ENCODE measurements at places on chromosomes 16 and 17.
A peak's percentile ranks its signal among the peaks of the same experiment; 100 is the strongest.

DNA sequence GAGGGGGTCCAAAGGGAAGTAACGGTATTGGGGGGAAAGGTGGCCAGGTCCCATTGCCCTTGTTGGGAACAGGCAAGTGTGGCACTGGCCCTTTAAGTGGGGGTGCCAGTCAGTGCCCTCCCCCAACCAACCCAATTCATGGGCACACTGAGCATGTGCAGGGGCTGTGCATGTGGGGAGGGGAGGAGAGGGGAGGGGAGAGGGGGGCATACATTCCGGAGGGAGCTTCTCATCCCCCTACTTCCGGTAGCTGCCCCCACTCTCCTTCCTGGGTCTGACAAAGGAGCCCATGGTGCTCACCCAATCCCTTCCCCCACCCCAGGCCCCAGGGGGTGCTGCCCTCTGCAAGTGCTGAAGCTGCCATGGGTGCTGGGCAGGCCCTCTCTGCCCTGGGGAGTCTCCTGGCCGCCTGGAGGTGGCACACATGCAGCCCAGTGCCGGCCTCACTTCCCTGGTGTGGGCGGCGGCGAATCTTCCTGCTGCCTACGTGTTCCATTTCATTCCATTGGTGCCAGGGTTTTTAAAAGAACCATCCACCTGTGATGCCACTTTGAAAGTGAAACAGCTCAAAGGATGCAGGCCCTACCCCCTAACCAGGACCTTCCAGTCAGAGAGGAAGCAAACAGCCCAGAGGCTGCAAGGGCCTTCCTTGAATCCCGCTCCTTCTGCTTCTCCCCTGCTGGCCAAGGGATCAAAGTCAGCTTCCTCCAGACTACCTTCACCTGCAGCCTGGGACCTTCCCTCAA, 11.0 kb downstream of the HEXIM2 start:
- ATAC-seq = peak; percentile 50

- ATAC-seq = peak; percentile 67
These were observed 21.3 kb downstream of the ZNF423 start for GRCh38 chr16:49834531-49835151.

- ATAC-seq = peak; percentile 33
These were observed 109.7 kb downstream of the TOX3 start for GRCh38 chr16:52437277-52437670.

DNA sequence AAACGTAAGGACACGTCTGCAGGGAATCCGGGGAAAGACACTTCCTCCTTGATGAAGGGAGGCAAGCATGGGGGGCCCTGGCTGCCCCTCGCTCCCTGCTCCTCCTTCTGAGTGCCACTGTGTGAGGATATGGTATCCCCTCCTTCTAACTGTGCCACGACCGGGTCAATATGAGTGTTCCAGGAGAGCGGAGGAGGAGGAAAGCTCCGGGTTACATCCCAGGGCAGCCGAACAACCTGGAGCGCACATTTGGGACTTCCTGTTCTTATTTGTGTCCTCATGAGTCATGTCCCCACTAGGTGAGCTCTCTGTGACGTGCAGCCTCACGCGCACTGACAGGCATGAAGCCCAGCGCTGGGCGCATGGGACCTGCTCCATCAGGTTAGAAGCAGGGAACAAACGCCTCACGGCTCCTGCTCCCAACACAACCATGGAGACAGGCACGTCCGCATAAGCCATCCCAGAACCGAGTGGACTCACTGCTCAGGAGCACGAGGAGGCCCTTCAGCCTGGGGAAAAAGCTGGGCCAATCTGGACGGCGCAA, 92.9 kb upstream of the DNAH17 start:
- ATAC-seq = no peak

DNA sequence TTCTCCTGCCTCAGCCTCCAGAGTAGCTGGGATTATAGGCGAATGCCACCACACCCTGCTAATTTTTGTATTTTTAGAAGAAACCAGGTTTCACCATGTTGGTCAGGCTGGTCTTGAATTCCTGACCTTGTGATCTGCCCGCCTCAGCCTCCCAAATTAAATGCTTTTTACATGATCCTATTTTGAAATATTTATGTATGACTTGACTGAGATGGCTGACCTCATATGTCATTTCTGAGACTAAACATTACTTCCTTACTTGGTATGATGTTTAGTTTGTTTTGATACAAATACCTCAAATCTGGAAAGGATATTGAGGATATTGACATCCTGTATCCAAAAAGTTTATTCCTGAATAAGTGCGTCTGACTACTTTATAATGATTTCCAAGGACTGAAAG, 11.9 kb downstream of the CALCOCO2 start:
- no peak for ATAC-seq

DNA sequence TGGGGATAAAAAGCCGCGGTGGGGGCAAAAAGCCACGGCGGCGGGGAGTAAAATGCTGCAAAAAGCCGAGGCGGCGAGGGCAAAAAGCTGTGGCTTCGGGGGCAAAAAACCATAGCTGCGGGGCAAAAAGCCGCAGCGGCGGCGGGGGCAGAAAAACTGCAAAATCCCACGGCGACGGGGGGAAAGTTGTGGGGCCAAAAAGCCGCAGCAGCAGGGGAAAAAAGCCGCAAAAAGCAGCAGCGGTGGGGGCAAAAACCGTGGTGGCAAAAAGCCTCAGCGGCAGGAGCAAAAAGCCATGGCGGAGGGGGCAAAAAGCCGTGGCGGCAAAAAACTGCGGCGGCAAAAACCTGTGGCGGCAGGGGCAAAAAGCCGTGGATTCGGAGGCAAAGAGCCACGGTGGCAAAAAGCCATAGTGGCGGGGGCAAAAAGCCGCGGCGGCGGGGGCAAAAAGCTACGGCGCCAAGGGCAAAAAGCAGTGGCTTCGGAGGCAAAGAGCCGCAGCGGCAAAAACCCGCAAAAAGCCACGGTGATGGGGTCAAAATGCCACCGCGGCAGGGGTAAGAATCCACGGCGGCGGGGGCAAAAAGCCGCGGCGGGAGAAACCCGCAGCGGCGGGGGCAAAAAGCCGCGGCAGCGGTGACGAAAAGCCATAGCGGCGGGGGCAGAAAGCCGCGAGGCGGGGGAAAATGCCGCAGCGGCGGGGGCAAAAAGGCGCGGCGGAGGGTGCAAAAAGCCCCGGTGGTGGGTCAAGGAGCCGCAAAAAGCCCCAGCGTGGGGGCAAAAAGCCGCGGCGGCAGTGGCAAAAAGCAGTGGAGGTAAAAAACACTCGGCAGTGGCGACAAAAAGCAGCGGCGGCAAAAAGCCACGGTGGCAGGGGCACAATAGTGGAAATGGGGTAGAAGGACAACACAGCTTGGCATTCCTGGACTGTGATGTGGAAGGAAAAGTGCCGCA, 192.8 kb downstream of the SHCBP1 start:
- no peak for ATAC-seq

- ATAC-seq = no peak
These were observed 5.0 kb downstream of the SGCA start for GRCh38 chr17:50170662-50171370.

DNA sequence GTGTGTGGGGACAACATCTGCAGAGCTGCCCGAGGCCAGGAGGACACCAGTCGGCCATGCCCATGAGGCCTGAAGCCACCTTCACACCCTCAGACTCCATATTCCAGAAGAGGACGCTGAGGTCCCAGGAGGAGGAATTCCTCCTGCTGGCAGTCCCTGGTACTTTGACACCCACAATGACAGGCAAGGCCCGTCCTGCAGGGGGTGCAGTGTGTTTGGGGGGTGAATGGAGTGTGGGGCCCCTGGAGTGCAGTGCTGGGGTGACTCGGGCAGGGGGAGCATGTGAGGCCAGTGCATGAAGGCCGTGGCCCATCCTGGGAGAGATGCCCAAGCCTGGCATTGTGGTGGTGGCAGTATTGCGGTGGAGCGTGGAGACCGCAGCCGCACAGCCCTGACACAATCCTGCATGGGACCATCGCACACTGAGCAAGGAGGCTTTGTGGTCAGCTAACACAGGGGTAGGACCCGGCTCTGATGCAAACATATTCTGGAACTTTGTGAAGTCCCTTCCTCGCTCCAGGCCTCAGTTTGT, 52.2 kb downstream of the ZDHHC7 start:
- no peak for ATAC-seq

DNA sequence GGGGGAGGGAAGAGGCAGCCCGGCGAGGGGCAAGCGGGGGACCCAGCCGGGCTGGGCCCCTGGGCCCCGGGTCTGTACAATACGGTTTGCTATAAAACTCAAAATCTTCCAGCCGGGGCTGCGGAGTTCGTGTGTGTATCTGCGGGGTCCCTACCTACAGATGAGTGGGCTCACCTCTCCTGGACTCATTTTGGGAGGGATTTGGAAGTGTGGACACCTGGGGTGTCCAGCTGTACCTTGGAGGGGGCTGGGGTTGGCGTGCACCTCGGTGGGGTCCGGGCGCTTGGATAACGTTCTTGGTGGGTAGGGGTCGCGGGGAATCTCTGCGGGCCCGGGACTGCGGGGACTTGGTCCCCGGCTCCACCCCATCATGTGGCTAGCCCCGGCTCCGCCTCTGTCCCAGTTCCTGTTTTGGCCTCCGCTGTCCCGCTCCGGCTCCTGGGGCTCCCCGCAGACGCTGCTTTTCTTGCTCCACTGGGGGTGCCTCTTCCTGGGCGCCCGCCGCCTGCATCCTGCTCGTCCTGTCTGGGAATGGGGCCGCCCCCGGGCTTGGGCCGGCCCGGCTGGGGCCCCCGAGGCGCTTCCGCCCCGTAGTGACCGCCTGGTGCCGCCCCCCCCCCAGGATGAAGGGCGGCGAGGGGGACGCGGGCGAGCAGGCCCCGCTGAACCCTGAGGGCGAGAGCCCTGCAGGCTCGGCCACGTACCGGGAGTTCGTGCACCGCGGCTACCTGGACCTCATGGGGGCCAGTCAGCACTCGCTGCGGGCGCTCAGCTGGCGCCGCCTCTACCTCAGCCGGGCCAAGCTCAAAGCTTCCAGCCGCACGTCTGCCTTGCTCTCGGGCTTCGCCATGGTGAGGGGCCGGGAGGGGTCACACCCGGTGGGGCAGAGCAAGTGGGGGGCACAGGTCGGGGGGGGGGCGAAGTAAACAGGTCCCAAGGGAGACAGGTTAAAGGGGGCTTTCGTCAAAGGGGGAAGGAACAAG, at the start of gene ORAI3:
TSS of gene ORAI3 (plus strand) at position 402 of the 983 bp plus-strand sequence. CDS start at position 624, 222 bp downstream.
- peak; percentile 25 for ATAC-seq

- no peak for ATAC-seq
These were observed 479.3 kb upstream of the ZFHX3 start for GRCh38 chr16:73527187-73527586.

DNA sequence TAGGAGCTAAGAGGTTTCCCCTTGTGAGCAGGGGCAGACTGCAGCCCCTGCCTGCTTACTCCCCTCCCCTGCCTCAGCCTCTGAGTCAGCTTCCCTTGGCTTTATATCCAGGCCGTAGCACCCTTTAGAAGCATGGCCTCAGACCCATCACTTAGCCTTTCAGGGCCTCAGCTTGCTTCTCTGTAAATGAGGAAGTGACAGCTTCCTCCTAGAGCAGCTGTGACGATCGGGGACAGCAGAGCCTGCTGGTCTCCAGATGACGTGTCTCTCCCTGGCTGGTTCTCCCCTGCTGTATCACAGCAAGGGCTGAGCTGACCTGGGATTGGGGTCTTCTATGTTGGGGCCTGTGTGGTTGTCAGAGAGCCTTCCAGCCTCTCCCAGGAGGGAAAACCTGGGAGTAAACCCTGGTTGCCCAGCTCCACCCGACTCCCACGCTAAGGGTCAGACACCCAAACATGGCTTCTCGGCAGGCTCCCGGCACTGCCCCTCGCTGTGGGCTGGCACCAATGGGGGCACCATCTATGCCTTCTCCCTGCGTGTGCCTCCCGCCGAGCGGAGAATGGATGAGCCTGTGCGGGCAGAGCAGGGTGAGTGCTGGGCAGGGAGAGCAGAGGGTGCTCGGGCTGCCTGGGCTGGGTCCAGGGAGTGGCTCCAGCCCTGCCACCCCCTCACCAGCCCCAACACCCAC, 16.3 kb upstream of the MYO15B start:
- no peak for ATAC-seq

DNA sequence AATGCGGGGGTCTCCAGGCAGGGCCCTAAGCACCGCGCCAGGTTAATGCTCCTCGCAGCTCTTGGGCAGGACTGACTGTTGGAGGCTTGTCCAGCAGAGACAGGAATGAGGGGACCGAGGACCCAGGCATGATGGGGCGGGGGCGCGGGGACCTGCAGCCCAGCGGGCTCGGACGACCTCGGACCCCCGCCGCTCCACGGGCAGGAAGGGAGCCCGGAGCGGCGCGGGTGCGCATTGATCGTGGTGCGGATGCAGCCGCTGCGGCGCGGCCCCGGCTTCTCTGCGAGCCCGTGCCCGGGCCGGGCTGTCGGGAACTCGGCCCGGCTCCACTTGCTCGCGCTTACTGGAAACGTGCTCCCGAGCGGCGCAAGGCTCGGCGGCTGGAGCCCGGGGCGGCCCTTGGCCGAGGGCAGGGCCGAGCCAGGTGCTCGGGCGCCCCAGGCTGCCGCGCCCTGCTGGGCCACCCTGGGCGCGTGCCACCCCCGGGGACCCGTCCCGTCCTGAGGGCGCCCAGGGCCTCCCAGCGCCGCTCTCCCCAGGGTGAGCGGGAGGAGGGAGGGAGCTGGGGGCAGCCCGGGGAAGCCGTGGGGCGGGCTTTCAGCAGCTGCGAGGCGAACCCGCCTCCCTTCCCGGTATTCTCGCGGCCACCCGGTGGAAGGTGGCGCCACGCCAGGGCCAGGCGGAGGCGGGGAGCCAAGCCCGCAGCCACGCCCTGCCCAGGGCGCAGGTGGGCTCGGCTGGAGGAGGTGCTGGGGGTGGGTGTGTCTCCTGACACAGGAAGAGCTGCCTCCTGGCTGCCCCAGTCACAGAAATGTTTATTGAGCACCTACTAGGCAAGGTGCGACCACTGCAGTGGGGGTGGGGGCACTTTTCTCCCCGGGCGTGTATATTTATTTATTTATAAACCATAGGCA, 45.9 kb downstream of the SOCS3 start:
- peak; percentile 55 for ATAC-seq

DNA sequence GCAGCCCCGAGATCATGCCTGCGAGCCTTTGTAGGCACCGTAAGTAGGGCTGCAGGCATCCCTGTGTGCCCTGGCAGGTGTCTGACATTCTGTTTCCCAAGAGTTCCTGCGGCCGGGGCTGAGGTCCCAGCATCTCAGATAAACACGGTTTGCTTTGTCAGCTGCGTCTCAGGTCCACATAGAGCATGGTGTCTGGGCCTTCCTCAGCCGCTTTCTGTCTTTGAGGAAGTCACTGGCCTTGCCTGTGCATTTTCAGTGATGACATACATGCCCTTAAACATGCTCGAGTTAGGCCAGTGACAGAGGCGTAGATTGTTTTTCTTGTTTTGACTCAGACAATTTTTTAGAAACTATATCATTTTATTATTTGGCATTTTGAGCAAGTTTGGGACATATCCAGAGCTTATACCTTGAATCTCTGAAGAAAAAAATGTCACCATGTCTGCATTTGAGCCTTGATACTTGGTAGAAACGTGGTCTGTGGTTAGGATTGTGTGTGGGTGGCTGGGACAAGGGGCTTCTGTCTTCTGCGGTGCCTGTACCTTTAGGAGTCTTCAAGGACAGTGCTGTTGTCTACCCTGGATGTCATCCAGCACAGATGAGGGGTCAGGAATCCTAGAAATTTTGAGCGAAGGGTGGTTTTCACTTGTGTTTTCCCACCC, 105.8 kb downstream of the SNX29 start:
- no peak for ATAC-seq

- no peak for ATAC-seq
These were observed 44.4 kb downstream of the SEC14L1 start for GRCh38 chr17:77185137-77185536.
